Fibroblast of villous mesenchyme (primary cell): ENCODE measurements at places on chromosomes 1 and 21. TPM values are rescaled to one million over a fixed set of nuclear protein-coding genes. Genes with fewer than 3 reads are reported as not detected.
A peak's percentile ranks its signal among the peaks of the same experiment; 100 is the strongest.

The FABP3 gene
- total RNA-seq, result 54.8 and 89.9 TPM in 2 replicates

The SLC1A7 gene
- under 0.01 TPM in 2 replicates for total RNA-seq

The NR5A2 gene
- total RNA-seq, result under 0.01 TPM in 1 of 2 replicates, not detected in the other

DNA sequence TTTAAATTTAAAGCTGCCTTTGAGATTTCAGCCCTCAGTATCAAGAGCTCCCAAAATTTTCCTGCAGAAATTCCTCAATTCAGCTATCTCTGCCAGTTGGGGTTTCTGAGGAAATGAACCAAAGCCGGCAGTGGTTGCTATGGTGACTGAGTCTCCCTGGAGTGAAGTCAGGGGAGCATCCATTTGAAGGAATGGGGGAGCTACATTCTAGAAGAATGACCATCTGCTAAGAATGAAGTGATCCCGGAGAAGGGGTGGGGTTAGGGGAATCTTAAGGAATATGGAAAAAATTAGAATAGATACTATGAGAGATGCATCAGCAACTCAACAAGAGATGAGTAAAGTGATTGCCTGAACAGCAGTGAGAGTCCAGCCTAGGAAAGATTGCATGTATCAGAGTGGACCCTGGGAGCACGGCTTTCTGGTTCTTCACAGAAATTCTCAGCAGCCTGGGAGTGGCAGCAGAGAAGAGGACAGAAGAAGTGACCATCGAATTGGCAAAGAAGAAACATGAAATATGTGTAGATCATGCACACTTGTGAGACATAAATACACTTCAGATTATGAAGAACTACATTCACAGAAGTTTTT, 94.7 kb downstream of the CHD1L start:
- DNase-seq, result no peak

- peak; percentile 20 for DNase-seq
These were observed 32.6 kb downstream of the SLC44A3 start for GRCh38 chr1:94852788-94853187.

The BRDT gene
- under 0.01 and 0.97 TPM in 2 replicates for total RNA-seq

The LCE3D gene
- total RNA-seq, result not detected in 2 replicates

DNA sequence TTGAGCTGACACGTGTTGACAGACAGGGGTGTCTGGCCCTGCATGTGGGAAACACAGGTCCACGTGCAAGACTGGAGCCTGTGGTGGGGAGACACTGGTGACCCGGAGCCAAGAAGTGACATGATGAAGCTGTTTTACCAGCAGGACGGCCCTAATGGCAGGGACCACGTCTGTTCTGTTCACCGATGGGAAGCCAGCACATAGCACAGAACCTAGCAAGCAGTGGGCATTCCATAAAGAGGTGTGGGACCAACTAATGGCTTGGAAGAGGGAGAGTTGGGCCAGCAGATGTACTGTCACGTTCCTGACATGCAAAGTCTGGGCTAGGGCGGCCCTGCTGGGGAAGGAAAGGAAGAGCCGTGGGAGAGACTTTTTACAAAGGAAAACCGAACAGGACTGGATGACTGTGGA, 15.3 kb downstream of the NAV1 start:
- DNase-seq, result no peak

GRCh38 chr1:204846546-204846945, 24.1 kb upstream of the NFASC start:
- no peak for DNase-seq

The DDR2 gene
- total RNA-seq, result 227 and 289 TPM in 2 replicates

- DNase-seq, result no peak
These were observed 42.2 kb downstream of the BTF3L4 start for GRCh38 chr1:52098139-52098871.

- no peak for DNase-seq
These were observed 23.2 kb upstream of the PCBP3 start for GRCh38 chr21:45620201-45620923.

GRCh38 chr1:113031171-113031933, 41.6 kb upstream of the LRIG2 start:
- DNase-seq, result no peak

GRCh38 chr1:206786212-206786886, 14.1 kb upstream of the IL10 start:
- no peak for DNase-seq
